Stimulated activated CD4-positive, alpha-beta T cell treated with anti-CD3 and anti-CD28 coated beads, Interleukin-2, amount 100 ng/mL, for 24 hours (primary cell): ENCODE measurements at places on chromosomes 6 and 20.

- no peak for DNase-seq
These were observed 19.0 kb upstream of the STXBP5 start for GRCh38 chr6:147185216-147185615.

DNA sequence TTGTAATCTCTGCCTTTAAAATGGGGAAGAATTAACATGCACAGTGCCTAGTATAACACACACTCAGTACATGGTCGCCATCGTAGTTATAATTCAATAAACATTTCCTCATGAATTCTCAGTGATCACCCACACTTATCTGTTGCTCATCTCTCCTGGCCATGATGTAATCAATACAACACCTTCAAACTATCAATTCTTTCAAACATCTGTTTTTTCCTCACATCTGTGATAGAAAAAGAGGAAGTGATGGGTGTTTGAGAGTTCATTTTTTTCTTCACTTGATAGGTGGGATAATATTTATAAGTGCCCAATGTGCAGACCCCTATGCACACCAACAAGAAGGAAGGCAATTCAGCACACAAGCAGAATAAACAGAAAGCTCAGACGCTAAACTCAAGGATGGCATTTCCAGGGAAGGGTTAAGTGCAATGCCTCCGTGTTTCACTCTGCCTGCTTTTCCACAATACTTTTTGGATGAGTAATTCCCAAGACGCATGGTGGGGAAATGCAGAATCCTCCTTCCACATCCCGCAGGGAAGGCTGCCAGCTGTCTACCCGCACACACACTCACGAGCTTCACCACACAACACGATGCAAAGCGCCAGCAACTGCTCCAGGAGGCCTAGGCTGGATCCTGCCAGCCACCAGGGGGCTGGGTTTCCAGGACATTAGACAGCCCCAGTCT, 100.3 kb downstream of the GMPR start:
- DNase-seq: no peak

- peak; percentile 8 for DNase-seq
These were observed 691 bp downstream of the SYNDIG1 start for GRCh38 chr20:24469894-24470745.

DNA sequence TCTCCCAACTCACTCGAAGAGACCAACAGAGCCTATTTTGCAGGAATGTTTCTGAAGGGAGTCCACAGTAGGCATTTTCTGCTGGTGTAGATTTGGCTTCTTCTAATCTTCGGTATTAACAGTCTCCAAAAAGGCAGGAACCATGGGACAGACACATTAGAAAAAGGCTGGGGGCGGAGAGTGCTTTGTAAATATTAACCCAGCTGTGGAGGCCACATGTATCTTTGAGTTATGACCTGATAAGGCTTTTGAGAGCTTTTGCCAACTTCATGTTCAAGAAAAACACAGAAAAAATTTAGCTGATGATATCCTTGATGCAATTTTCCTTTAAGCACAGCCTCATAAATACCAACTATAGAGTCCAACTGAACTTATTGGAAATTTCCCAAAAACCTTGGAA, 119.4 kb upstream of the TSHZ2 start:
- no peak for DNase-seq

DNA sequence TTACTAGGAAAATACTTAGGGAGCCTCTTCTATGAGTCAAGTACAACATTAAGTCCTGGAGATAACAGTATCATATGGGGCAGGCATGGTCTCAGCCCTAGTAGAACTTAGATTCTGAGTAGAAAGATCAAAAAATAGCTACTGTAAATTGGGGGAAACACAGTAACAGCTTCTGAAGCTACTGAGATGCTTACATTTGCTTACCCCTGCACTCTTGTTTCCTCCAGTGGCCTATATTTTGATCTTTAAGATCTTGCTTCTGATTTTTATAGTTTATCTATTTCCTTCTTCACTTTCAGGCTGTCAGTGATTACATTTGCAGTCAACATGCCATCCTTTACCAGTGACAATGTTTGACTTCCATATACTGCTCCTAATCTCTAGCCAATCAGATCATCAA, 35.3 kb downstream of the HIVEP2 start:
- no peak for DNase-seq

DNA sequence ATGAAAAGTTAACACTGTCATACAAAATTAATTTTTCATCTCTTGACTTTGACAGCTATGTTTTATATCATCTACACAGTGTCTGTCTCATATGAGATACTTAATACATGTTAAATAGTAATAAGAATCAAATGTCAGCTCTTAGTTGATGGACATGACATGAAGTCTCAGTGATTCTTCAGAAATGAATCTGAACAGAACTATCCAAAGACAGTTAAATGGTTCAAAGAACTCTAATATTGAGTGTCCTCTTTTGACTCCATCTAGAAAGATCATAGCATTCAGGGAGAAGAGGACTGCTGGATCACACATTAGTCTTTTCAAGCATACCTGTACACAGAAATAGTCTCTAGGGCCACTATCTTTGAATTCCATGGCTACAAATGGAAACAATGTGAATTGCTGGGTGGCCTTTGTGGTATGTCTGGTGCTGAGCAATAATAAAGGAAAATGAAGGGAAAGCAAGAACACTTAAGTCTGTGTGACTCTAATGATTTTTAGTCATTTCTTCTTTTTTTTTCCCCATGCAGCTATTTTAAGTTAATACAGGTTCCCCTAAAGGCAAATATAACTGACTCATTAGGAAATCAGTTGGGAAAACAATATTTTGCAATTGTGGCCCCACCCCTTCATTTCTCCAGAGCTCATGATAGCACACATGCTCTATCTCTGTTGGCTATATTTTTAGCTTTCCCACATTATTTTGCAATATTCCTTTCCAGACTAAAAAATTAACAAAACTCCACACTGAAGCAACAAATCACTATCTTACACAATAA, 367.5 kb downstream of the GRIK2 start:
- no peak for DNase-seq

- DNase-seq: no peak
These were observed 107.7 kb upstream of the RALGAPA2 start for GRCh38 chr20:20820104-20820503.

DNA sequence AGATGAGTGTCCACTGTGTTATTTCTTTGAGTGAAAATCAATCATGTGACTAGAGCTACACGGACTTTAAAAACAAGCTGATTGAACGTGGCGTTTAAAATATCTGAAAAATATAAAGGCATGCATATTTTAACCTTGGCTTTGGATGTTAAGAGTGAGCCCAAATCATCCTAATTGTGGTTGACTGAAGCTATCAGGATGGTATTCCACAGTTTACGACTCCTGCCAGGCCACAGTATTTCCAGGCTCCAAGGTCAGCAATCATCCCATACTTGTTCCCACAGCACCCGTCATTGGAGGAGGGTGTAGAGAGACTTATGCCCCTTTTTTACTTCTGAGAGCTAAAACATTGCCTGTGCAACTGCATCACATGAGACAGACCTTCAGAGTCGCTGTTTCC, 43.2 kb upstream of the TMX4 start:
- DNase-seq: no peak

DNA sequence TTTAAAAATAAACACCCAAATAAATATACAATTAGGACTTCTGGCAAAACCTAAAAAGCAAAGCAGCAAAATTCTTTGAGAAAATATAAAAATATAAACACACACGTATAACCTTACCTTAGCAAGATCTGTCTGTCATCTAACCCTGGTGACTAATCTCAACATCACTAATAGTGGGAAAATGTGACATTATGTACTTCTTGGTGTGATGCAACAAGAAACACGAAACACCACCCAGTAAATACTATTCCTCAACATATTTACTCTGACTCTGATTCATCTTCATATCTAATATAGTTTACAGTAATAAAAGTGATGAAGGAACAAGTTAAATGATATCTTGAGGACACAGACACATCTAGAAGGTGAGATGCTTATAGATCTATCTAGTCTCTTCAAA, 332.6 kb upstream of the MANEA start:
- DNase-seq: no peak

DNA sequence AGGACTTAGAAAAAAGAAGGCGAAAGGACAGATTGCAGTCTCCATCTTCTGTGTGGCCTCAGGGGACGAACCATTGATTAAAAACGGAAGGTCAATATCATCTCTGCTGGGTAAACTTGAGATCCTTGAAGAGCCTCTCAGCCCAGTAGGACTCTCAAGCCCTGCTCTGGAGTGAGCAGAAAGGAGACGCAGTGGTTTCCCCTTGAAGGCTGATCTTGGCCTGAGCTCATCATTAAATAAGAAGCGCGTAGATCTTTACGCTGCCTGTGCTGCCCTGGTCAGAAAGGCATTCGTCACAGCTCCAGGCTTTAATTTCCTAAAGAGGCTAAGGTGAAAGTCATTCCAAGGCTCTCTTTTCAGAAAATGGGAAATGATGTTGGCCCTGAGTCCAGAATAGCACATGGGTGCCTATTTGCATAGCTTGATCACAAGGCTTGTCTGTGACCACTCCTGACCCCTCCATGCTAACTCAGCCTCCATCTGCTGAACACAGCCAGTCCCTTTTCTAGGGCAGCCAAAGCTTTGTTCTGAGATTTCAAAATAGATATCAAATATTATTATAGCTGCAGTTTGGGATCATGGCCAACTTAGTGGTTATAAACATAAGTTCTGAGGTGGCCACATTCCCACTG, 29.3 kb upstream of the XRN2 start:
- DNase-seq: no peak

- no peak for DNase-seq
These were observed 80.8 kb downstream of the BMP6 start for GRCh38 chr6:7806711-7807110.

DNA sequence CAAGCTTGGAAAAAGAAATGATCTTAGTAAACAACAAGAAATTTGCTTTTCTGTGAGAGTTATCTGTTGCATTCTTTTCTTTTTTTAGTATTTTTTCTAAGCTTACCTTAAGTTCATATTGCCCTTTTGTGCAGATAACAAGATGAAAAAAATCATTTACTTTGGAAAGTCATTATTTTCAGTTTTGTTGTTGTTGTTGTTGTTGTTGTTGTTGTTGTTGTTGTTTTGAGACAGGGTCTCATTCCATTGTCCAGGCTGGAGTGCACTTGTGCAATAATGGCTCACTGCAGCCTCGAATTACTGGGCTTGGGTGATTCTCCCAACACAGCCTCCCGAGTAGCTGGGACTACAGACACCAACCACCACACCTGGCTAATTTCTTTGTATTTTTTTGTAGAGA, 8.8 kb upstream of the STX11 start:
- no peak for DNase-seq

GRCh38 chr6:108437821-108438220, 122.9 kb upstream of the FOXO3 start:
- DNase-seq: no peak

DNA sequence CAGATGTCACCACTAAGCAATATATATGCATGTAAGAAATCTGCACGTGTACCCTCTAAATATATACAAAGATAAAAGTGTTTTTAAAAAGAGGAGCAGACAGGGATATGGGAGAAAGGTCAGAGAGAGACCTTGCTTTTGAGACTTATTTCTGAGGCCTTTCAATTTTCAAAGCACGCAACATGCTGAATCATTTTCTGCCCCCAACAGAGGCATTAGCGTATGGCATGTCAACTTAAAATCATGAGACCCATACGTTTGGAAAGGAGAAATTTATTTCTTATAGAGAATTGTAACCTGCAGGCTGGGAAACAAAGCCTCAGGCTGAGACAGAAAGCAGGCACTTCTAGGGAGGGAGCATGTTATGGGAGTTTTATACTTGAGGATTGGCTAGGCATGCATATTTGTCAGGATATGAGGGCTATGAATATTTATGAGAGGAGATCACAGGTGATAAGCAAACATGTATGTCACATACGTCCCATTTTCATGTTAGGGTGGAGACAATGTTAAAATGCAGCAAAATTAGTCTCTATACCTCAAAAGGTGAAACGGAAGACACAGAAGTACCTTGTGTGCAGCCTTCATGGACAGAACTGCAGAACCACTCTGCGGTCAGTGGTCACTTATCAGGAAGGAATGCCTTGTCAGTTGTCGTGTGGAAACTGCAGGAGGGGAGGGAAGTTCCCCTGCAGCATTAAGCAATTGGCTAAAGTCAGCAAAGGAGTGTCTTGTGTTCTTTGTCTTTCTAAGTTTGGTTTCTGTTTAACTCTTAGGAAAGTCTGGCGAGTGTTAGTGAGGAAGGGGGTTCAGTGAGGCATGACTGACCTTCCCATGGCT, 6.3 kb upstream of the GABRR2 start:
- DNase-seq: no peak

GRCh38 chr6:159125951-159126352, 43.2 kb upstream of the FNDC1 start:
- DNase-seq: no peak

DNA sequence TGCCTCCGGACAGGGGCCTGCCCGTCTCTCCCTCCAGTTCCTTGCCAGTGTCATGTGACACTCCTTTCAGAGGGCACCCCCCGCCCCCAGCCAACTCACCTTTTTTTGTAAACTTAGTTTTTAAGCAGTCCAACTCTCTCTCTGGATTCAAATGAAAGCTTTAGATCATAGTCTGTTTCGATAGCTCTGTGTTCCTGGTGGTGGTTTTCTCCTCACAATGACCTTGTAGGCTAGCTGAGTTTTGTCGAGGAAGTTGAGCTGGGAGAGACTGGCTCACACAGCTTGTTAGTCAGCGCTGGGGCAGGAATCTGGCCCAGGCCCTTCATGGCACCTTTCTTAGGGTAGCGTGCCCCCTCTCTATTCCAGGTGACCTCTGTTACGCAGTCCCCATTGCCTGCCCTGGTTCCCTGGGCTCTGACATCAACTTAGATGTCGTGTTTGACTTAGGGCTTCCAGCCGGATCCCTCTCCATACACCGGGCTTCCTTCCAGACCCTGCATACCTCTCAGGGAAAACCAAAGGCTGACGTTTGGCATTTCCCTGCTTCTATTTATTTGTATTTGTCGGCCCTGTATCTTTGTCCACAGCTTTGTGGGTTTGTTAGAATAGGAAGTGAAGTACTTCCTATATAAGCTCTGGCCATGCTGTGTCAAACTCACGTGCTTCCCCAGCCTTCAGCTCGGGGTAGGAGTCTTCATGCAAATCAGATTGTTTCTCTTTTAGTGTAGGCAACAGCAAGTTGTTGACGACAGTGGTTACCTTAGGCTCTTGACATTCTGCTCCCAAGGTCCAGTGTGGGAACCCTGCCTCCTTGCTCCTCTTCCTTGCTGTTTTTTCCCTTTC, 12.7 kb downstream of the IGF2R start:
- DNase-seq: peak; percentile 46

DNA sequence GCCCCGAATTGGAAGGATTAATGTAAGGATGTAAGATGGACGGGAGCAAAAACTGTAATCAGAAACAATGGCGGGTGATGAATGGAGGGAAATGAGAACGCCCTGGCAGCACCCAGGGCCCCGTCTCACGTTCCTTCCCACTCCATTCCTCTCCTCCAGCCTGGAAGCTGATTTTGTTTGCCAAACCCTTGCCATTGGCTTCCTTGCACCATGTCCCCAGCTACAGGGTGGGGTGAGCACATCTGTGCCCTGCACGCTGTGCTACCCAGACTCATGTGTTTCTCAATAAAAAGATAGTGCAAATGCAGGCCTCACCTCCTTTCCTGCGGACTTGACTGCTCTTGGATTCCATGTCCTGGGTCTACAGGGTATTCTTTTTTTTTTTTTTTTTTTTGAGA, 26.7 kb downstream of the SCP2D1 start:
- DNase-seq: no peak

DNA sequence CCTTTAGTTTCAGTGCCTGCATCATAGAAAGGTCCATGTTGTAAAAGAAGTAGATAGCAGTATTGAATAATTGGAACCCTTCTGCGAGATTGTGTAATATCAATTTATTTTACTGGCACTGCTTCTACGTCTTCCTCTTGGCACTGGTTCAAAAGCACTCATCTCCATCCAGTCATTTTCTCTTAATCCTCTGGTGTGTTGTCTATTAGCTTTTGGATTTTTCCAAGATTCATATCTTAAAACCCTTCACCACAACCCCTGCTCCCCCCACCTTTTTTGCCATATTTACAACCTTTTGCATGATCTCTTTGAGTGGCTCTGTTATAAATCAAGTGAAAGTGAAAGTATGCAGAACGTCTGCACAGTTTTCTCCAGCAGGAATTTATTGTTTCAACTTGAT, 76.6 kb upstream of the HSF2 start:
- DNase-seq: no peak
